AG04450 (cell line): ENCODE measurements at places on chromosomes 4 and X.

- no peak for DNase-seq
These were observed 345.4 kb downstream of the ADAM29 start for GRCh38 chr4:175263537-175263936.

DNA sequence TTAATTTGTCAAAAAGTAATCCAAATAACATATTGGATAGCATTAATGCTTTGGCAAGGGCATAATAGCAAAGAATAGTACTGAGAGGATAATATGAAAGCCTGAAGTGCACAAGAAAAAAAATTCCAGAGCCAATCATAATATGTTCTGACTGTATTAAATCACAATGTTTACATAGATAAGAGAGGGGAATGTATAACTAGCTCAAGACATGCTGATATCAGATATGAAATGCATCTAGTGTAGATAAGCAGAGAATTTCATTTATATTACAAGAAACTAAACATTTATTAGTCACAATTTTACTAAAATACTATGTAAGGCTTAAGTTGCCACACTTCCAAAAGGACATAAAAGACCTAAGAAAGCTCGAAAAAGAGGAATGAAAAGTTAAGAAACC lies 193.3 kb downstream of the BANK1 start:
- DNase-seq = no peak

DNA sequence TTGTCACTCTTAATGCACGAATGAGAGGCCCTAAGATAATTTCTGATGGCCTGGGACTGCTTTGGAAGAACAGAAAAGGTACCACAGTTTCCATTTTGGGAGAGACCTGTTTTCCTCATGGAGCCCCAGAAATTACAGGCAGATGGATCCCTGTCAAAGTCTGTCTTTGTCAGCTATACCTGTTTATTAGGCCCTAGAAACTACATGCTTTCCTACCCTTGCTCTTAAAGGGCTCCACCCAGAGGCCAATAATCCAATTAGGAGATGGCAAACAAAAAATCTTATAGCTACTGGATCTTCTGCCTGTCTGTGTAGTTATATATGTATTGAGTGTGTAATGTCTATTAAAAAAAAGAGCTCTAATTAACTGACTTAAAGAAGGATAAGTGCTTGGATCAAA lies 141.3 kb downstream of the NR3C2 start:
- DNase-seq = no peak

- no peak for DNase-seq
These were observed at the start of gene USP51 for GRCh38 chrX:55489314-55490009. TSS of gene USP51 (minus strand) at chrX:55489848. CDS start at chrX:55488939, 909 bp downstream.

DNA sequence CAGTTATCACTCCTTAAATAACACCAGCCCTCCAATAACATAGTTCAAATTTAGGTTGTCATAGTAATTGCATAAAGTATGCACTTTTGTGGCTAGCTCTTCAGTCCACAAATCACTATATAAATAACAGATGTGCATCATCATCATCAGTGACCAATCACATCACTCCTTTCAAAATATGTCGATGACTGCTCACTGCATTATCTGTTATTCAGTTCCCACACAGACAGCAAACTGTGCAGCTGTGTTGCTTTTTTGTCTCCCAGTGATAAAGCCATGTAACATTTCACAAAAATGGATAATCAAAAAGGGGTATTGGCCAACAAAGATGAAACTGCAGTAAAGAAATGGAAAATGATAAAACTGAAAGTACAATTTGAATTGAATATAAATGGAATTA lies 205.4 kb downstream of the DCLK2 start:
- peak; percentile 85 for DNase-seq

DNA sequence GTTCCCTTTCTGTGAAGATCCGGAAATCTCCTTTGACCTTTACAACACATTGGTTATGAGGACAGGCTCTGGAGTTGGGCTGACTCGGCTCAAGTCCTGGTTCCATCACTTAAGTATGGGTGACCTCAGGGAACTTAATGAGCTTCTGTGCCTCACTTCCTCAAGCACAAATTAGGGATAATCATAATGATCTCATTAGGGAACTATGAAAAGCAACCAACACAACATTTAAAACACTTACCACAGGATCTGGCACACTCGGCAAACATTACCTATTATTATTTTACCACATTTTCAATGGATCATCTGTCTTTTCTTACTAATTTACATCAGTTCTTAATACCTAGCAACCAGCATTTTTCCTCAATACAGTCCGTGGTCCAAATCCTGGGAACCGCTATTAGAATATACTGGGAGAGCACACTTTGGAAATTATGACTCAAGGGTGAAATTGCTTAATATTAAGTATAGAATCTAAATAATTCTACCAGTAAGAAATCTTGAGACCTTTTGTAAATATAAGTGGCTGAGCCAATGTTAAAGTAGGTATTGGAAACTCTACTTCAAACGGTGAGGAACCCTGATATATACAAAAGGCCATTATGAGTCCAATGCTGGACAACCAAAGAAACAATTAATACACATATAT lies 19.6 kb downstream of the ADGRA3 start:
- no peak for DNase-seq
